Stimulated activated CD8-positive, alpha-beta memory T cell treated with anti-CD3 and anti-CD28 coated beads, Interleukin-7, amount 100 ng/mL, for 48 hours (primary cell): ENCODE measurements at places on chromosomes 3 and 15.

DNA sequence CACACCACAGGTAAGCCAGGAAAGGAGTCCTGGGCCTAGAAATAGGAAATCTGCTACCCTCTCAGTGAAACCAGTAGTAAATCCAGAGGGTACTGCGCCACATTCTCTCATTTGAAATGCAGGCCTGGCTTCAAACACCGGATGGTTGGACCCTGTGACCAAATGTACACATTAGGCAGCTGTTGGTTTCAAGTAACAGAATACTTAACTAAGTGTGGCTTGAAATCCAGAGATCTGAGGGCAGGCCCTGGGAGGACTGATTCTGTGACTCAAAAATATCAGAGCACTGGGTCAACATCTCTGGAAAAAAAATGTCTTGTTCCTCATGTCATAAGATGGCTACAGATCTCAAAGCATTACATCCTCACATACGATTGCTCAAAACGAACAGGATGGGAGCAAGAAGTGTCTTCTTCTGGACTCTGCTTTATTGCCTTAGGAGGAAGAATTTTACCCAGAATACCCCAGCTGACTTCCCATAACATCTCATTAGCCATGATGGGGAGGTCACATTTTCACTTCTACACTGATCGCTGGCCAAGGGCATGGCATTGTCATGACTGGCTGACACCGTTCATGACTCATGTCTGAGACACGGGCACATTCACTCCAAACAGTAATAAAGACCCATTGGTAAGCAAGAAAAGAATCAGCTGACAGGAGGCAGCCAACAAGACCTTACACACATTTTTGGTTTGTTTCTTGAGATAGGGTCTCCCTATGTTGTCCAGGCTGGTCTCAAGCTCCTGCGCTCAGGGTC is 166.0 kb downstream of the ARRDC4 start:
- DNase-seq: no peak

- no peak for DNase-seq
Measured at GRCh38 chr3:112782491-112782890, 64.2 kb downstream of the CD200R1L start.

- no peak for DNase-seq
Measured at GRCh38 chr3:44236485-44236908, 5.2 kb upstream of the TOPAZ1 start.

GRCh38 chr3:68090571-68090970 is 436.2 kb upstream of the SUCLG2 start:
- no peak for DNase-seq

DNA sequence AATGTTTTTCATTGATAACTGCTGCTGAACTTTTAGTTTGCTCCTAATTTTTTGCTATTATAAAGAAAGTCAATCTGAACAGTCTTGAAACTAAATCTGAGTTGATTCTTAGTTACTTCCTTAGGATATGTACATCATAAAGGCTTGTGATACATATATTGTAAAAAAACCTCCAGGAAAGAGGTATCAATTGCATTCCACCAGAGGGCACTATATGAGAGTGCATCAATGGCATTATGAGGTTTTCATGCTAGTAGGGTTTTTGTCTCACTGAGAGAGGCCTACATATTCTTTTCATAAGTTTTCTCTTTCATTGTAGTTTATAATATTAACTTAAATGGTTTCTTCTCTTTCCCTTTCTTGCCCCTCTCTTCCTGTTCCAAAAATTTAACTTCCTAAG is 46.9 kb downstream of the PIK3R4 start:
- DNase-seq: no peak

DNA sequence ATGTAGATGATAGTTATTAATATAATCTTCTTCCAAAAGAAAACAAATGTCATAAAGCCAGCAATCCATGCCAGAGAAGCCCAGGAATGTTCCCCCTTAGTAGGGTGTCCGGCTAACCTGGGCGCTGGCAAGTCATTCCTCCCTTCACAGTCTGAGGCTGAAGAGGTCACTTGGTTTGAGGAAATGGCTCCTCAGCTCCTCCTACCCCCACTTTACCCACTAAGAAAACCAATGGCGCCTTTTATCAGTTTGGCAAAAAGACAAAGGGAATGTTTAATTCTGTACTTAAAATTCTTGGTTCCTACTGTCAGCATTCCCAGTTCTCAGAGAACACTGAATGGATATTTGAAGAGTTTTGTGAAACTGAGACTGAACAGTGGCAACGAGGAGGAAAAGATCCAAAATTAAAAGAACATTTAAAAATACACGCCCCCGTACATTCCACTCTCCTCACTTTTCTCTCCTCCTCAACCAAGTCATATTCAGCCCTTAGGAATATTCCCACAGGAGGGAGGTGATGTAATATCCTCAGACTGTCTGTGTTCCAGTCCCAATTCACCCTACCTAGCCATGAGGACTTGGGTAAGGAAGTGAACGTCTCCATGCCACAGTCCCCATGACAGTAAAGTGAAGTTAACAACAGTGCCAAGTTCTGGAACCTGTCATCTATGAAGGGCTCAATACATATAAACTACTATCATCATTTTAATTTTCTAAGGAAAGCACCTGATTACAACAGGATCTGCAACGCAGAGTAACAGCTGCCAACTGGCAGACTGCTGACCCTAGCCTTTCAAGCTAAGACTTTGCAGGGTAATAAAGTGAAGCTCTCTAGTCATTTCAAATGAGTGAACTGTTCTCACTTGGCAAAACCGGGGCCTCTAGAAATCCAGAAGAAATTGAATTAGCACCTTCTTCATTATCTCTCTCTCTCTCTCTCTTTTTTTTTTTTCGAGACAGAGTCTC is 234.5 kb upstream of the ICE2 start:
- no peak for DNase-seq

GRCh38 chr3:126352476-126353454 is 4.4 kb downstream of the KLF15 start:
- DNase-seq: no peak

GRCh38 chr3:11060500-11061251 is 68.1 kb downstream of the SLC6A1 start:
- peak; percentile 14 for DNase-seq

- no peak for DNase-seq
Measured at GRCh38 chr15:92473756-92474155, 80.1 kb downstream of the ST8SIA2 start.

DNA sequence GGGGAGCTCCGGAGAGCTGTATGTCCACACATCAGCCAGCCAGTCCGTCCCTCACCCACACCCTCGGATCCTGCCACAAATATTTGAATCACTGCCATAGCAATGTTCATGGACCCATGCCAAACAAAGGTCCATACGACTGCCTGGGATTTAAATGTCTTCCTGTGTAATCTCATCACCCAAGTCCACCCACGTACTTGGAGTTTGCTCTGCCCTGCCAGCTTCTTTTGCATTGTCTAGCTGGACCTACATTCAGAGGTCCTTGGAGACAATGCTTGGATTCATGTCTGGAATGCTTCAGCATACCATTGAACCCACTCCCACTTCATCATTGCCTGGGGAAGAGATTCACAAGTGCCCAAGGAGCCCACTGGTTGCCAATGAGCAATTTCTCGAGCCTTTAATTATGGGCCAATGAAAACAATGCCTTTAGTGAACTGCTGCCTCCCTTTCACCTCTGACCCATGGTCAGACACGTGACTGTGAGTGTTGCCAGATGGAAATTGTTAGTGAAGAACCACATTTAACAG is 90.4 kb upstream of the PHLDB2 start:
- no peak for DNase-seq

DNA sequence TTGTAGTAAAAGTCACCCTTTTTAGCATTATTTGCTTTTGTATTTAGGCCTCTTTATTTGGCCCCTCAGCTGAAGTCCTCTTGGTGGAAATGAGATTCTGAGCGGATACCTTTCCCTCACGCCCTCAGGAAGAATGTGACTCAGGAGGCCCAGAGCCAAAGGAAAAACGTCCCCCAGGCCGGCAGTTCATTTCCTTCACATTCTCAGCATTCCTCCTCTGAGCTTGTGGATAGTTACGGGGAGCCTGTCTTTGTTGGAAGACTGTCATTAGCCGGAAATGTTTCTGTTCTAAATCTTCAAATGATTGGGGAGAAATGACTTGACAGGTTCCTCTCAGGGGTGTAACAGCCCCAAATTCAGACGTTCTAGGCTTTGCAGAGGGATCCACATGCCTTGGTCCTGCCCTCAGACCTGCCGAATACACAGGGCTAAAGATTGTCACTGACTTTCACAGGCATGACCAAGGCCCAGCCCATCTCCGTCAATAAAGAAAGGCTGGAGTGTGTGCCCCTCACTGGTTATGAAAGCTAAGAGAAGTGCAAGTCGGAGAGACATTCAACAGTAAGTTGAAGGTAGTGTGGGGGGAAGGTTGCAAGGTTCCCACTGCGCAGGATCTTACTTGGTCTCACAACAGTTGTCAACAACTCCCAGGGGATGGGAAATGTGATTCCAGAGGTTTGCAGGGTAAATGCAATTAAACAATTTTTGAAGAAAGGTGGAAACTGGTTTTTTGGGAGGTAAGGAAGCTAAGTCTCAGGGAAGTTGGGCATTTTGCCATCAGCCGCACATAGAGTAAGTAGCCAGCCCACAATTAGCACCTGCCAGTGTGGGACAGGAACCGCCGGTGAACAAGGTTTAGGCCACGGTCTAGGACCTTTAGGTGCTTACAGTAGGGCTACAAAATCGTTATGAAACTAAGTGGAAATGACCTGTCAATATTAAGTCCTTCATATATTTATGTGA is 39.7 kb upstream of the MYZAP start:
- no peak for DNase-seq

GRCh38 chr3:96869316-96869715 is 54.9 kb downstream of the EPHA6 start:
- no peak for DNase-seq

GRCh38 chr3:127735767-127736693 is 63.3 kb downstream of the ABTB1 start:
- no peak for DNase-seq

GRCh38 chr3:50275996-50276761 is 2.7 kb upstream of the LSMEM2 start:
- no peak for DNase-seq

DNA sequence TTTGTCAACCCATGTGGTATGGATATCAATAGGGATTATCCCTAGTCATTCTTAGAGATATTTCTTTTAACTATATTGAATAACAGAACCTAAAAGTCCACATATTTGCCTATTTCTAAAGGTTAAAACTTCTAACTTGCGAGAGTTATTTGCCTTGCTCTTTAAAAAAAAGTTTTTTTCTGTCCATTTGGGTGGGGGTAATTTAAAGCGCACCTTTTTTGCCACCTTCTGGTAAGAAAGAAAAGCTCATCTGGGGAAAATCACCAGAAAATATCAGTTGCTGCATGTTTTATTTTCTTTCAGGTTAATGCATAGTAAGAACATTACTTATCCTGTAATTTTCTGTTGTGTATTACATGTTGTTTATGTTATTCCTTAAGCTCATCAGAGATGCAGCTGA is 242.0 kb upstream of the GOLGA6L4 start:
- DNase-seq: no peak

DNA sequence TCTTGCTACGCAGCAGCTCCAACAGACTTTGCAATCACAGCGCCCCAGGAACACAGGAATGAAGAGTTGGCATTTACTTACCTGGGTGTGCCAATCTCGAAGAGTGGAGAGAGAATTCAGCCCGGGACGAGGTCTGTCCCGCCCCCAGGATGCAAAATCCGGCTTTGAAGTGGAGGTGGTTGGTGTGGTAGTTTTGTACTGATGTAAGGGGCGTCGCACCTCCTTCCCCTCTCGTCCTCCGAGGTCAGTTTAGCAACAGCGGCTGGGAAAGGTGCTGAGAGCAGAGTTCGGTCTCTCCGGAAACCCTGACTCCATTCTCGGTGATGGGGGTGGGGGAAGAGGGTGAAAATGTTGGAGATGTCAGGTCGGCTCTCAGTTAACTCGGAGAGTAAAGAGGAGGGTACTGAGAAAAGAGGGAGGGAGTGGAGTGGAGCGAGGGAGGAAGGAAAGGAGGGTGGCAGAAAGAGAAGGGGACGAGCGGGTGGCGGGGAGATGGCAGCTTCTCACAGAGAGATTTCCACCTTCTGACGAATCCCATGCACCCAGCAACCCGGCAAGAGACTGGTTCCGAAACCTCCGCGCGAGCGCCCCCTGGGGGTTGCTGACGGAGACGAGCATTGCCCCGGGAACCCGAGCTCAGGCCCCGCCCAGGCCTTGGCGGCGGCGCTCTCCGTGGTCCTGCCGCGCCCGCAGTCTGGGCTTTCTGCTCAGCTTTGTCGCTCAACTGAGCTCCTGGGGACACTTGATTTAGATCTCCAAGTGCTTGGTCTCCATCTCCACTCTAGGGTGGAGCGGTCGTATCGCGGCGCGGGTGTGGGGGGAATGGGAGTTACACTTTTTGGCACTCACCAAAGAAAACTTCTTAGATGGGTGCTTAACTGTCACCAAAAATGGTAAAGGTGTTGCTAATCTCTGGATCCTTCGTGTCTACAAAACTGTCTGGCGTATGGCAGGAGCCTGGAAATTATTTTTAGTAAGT is at the start of gene CPNE4:
TSS of gene CPNE4 (minus strand) at position 529 of the 979 bp plus-strand sequence.
- peak; percentile 39 for DNase-seq

GRCh38 chr15:52496175-52496574 is 32.5 kb downstream of the MYO5A start:
- no peak for DNase-seq

DNA sequence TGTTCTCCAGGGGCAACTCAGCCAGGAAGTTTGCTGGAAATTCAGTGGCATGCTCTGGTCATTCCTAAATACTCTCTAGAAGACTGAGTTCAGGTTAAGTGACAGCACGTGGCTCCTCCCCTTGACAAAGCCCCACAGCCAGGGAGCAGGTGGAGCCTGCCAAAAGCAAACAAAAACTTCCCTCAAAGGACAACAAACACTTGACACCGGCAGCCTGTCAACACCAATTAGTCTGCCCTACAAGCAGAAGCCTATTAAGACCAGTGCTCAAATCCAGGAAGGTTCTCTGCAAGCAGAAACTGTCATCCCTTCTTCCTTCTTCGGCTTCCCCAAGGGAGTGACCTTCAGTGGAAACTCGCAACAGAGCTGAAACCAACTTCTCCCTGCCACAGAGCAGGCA is 5.0 kb downstream of the MEX3B start:
- DNase-seq: no peak

GRCh38 chr15:78969687-78970349 is 25.0 kb upstream of the CTSH start:
- no peak for DNase-seq

GRCh38 chr3:72465853-72466252 is 382.4 kb downstream of the SHQ1 start:
- no peak for DNase-seq

- no peak for DNase-seq
Measured at GRCh38 chr15:51830276-51830806, 888 bp downstream of the TMOD3 start.

GRCh38 chr3:120894316-120895057 is 13.5 kb upstream of the STXBP5L start:
- DNase-seq: no peak

DNA sequence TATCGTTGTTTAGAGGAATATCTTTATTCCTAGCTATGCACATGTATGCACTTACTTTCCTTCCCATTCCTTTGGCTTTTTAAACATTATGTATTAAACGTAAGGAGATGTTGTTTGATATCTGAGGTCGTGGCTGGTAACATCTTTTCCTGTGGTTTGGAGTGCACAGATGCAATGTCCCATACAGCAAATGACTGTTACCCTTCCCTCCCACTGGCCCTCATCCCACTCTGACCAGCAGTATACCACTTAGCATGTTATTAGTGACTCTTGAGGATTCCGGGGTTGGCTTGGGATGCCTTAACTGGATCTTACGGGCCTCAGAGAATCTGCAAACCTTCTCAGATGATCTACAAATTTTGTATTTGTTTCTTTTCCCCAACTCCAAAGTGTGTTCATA is 34.5 kb downstream of the TGFBR2 start:
- no peak for DNase-seq
